ENCODE measurements at places on chromosomes 5 and 9.
A peak's percentile ranks its signal among the peaks of the same experiment; 100 is the strongest.

GRCh38 chr9:94717761-94718160 is 8.7 kb upstream of the AOPEP start:
- no peak for DNase-seq

DNA sequence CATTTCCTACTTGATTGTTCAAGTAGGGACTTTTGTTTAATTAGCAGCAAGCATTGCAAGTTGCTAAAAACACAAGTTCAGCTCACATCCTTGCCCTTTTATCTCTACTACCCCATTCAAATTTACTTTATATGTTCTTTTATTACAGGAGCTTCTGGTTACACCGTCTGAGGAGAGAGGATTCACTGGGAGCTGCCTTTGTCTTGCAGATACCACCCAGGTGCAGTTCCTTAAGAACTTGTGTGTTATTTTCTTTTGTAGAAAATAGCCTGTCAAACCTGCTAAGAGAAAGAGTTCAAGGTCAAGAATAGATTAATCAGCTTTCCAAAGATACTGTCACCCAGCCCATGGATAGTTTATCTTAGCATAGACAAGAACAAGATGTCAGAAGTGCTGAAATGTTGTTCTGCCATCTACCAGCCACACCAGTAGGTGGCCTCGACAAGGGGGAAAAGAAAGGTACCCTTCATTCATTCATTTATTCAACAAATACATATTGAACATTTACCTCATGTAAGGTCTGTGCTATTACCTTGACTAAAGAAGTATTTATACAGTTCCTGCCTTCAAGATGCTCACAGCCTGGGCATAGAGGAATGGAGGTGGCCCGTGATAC is 750.3 kb downstream of the MAT2B start:
- DNase-seq: no peak

DNA sequence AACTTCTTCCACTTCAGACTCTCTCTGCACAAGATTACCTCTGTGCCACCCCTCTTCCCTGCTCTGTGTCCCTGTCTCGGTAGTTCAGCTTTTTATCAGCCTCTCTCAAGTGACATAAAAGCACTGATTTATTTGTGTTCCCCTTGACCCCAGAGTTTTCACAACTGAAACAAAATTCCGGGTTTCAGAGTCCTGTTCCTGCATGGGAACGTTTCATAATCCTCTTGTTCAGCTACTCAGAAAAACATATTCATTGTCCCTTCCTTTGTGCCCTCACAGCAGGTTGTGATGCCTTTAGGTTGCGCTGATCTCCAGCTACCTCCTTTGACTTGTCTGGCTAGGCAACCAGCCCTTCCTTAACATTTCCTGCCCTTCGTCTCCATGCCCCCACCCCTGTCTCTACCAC is 13.7 kb upstream of the ITGA1 start:
- DNase-seq: no peak

DNA sequence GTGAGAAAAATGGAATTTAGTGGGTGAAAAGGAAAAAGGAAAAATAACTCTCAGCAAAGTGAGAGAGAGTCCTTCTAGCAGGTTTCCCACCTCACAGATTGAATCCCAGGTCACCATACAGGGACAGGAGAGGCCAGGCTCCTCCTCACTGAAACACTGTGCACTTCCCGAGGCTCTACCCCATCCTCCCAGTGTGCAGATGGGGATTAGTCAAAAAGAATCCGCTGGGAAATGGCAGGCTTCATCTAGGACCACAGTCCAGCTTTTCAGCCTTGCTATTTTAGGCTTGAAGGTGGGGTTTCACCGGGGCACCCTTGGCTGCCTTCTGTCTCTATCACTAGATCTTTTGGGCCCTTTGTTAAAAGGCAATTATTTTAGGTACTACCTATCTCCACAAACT is 47.8 kb downstream of the YIPF5 start:
- DNase-seq: no peak

GRCh38 chr9:75152416-75152815 is 64.1 kb downstream of the OSTF1 start:
- peak; percentile 15 for DNase-seq

- no peak for DNase-seq
Measured at GRCh38 chr5:141101059-141101458, 786 bp downstream of the PCDHB3 start.

DNA sequence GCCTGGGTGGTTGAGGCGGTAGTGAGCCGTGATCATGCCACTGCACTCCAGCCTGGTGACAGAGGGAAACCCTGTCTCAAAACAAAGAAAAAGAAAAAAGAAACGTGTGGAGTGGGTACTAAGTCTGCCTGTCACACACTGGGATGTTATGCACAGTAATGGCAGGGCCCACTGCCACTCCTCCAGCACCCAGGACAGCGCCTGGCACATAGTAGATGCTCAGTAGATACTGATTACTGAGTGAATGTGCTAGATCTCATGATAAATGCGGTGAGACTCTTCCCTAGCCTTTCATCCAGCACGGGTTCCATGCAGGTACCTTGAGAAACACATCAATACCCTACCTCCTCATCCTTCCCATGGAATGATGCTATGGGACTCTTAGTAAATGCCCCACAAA is 87.4 kb upstream of the HSPA9 start:
- no peak for DNase-seq

GRCh38 chr9:101062686-101063085 is 34.2 kb downstream of the PLPPR1 start:
- DNase-seq: no peak

GRCh38 chr9:90916147-90916734 is 114.6 kb downstream of the SYK start:
- DNase-seq: no peak

GRCh38 chr5:16616536-16617273 is at the start of gene RETREG1:
RETREG1 (minus strand) TSS chr5:16616997; CDS start chr5:16616971, 26 bp downstream.
- DNase-seq: peak; percentile 69

- DNase-seq: no peak
Measured at GRCh38 chr5:22242532-22242931, 610.6 kb downstream of the CDH12 start.

GRCh38 chr5:135930949-135931295 is 23.9 kb downstream of the LECT2 start:
- no peak for DNase-seq

- DNase-seq: no peak
Measured at GRCh38 chr5:127590156-127590722, 58.6 kb upstream of the CTXN3 start.

DNA sequence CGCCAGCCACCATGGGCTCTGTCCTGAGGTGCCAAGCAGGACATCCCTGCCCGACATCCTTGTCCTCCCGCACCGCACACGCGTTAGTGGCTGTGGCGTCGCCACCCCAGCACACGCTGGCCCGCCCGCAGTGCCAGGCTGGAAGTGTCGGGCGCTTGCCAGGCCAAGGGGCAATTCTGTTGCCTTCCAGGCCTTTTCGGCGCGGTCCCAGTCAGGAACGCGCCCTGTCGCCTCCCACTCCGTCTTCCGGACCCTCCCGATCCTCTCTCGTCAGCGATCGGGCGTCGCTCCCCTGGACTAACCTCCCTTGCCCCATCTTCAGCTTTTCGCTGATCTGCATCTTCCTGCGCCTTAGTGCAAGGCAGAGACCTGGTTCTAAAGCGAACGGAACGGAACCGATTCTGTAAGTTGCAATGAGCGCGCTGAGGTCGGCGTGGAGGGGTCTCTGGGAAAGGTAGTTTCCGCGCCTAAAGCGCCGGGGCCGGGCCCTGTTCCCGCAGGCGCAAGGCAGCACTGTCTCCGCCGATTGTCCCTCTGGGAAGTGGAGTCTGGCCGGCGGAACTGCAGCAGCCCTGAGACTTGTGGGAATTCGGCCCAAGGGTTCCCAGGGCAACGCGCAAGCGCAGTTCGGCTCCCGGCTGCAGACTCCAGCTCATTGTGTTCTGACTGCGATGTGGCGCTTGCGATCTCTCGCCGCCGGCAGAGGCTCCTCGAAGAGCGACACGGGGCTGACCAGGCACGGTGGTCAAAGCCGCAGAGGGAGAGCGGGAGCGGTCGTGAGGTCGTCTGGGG is at the start of gene ZNF454:
ZNF454 (plus strand) TSS at position 630 of the 792 bp plus-strand sequence. CDS start 1,594 bp downstream, outside the sequence.
- DNase-seq: no peak

DNA sequence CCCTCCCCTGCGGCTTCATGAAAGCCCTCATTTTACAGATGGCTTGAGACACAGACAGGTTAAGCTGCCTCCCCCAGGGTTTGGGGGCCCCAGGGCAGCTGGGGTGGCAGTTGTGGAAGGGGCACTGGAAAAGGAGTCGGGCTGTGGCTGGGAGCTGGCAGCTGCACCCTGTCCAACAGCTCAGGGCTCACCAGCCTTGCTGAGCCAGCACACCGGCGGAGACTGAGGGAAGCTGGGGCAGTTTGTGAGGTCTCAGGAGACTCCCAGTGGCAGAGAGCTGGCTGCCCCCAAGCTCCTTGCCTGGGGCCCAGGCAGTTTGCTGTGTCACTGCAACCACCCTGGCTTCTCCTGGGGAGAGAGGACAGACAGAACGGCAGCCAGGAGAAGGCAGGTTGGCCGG is 34.8 kb upstream of the RAPGEF1 start:
- no peak for DNase-seq

DNA sequence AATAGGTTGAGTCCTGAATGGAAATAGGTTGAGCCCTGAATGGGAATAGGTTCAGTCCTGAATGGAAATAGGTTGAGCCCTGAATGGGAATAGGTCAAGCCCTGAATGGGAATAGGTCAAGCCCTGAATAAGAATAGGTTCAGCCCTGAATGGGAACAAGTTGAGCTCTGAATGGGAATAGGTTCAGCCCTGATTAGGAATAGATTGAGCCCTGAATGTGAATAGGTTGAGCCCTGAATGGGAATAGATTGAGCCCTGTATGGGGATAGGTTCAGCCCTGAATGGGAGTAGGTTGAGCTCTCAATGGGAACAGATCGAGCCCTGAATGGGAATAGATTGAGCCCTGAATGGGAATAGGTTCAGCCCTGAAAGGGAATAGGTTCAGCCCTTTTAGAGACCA is 590.8 kb upstream of the ADAMTS16 start:
- no peak for DNase-seq

- no peak for DNase-seq
Measured at GRCh38 chr9:37025071-37025822, 8.8 kb downstream of the PAX5 start.
